Common myeloid progenitor, CD34-positive (primary cell): ENCODE measurements at places on chromosomes 1 and 21.

GRCh38 chr1:97947695-97948094 is 26.9 kb upstream of the DPYD start:
- DNase-seq = no peak

DNA sequence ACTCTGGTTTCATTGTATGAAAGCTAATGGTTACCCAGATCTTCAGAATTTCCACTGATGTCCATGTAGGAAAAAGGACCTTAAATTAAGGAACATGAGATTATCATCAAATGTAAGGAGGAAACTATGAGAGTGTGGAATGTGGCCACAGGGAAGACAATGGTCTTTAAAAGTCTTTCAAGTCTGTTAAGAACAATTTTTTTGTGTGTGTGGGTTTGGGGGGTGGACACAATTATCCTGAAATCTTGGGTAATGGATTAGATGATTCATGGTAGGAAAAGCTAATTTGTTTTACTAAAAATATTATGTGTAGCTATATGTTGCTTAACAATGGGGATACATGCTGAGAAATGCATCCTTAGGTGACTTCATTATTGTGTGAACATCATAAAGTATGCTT is 72.9 kb downstream of the PLA2G4A start:
- no peak for DNase-seq

GRCh38 chr1:204145033-204145504 is 6.8 kb downstream of the ETNK2 start:
- DNase-seq = no peak

DNA sequence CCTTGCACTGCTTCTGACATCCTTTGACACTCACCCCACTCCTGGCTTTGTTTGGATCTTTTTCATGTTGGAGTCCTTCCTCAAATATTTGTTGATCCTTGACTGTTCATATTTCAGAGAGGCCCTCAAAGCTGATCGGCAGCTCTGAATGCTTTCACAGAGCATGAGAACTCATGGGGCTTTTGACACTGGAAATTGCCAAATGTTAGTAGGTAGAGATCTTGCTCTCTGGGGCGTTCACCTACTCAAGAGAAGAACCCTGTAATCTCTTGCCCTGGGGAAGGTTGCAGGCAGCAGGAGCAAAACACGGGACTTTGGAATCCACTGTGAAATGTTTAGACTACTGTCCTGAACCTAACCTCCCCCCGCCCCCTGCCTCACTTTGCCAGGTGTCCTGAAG is 67.4 kb upstream of the STUM start:
- DNase-seq = no peak

DNA sequence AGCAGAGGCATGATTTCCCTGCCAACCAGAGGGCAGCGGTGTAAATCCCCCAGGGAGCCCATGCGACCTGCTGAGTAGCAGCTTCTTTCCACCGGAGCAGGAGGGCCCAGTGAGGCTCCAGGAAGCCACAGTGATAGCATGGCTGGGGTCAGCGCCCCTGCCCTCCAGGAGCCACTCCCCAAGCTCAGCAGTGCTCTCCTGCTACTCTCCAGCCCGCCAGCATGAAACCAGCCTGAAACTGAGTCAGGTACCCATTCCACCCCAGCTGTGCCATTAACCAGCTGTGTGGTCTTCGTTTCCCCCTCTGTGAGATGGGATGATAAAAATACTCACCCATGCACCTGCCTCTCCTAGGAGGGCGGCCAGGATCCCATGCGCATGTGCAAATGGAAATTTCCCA is 123.8 kb upstream of the TMEM51 start:
- DNase-seq = no peak

DNA sequence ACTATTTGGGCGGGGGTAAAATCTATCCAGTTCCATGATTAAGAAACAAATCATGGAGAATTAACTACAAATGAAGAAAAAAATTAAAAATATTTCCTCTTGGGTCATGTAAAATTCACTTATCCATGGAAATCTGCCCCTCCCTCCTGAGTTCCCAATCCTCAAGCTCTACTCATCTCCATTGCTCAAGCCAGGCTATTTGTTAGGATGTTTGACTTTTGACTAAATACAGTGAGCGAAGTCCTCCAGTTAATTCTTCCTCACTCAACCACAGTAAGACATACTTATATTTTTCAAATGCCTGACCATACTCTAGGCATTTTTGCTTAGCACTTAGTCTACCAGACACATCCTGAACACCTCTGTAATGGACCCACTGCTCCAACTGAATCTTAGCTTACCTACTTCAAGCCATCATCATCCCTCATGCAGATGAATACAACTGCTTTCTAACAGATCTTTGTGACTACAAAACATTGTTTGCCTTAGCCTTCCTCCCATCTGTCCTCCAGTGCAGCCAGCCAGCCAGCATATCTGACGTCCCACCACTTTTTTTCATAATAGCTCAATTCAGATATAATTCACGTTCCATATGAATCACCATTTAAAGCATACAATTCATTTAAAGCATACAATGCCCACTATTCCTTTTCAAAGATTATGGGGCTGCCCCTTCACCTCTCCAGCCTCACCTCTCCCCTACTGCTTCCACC is 154.2 kb downstream of the RERE start:
- no peak for DNase-seq

DNA sequence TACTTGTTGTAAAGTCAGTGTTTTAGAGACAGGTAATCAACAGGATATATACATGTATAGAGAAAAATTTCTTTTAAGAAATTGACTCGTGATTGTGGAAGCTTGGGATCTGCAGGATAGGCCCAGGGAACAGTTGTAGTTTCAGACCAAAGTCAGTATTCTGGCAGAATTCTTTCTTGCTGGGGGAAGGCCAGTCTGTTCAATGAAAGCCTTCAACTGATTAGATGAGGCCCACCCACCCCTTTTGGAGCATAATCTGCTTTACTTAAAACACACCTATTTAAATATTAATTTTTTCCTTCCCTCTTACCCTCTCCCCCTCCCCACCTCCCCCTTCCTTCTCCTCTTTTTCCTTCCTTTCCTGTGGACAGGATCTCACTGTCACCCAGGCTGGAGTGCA is 48.0 kb downstream of the FNBP1L start:
- DNase-seq = no peak
